RWPE2 (cell line): ENCODE measurements at places on chromosomes 2 and 18.

- DNase-seq = no peak
Observed at GRCh38 chr2:216110620-216111019, 1.5 kb downstream of the XRCC5 start.

DNA sequence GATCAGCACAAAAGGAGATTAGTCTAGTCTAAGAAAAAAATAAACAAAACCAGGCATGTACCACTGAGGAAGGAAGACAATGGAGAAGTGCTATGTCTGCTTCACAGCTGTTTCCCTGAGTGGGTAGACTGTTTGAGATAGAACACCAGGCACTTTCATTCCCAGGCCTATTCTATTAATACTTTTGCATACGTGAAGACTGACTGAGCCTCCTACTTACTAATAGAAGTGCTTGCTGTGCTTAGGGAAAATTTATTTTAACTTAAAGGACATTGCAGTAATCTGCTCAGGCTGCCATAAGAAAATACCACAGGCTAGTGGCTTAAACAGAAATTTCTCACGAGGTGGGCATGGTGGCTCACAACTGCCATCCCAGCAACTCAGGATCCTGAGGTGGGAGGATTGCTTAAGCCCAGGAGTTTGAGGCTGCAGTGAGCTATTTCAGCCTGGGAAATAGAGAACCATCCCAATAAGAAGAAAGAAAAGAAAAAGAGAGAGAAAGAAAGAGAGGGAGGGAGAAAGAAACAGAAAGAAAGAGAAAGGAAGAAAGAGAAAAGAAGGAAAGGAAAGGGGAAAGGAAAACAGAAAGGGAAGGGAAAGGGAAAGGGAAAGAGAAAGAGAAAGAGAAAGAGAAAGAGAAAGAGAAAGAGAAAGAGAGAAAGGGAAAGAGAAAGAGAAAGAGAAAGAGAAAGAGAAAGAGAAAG is 33.0 kb downstream of the CMPK2 start:
- DNase-seq = no peak

GRCh38 chr2:27628767-27629709 is at the start of the genes CCDC121 and GPN1:
Gene CCDC121 (minus strand): TSS chr2:27629012. CDS start chr2:27627799, 1,213 bp downstream.
Gene GPN1 (plus strand): TSS chr2:27629050. CDS start chr2:27629059, 9 bp downstream.
- peak; percentile 92 for DNase-seq

DNA sequence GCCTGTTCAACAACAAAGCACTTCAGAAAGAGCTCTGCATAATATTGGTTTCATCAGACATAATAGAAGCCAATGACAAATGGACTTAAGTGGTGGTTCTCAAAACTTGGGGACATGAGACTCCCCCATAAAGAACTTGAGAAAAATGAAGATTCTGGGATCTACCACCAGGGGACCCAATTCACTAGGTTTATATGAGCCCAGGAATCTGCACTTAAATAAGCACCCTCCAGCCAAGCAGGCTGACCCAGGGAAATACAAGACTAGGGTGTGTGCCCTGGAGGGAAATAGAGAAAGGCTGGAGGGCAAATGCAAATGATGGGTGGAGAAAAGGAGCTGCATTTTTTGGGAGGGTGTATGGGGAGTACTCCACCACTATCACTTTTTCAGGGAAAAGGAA is 52.5 kb downstream of the SATB2 start:
- no peak for DNase-seq

DNA sequence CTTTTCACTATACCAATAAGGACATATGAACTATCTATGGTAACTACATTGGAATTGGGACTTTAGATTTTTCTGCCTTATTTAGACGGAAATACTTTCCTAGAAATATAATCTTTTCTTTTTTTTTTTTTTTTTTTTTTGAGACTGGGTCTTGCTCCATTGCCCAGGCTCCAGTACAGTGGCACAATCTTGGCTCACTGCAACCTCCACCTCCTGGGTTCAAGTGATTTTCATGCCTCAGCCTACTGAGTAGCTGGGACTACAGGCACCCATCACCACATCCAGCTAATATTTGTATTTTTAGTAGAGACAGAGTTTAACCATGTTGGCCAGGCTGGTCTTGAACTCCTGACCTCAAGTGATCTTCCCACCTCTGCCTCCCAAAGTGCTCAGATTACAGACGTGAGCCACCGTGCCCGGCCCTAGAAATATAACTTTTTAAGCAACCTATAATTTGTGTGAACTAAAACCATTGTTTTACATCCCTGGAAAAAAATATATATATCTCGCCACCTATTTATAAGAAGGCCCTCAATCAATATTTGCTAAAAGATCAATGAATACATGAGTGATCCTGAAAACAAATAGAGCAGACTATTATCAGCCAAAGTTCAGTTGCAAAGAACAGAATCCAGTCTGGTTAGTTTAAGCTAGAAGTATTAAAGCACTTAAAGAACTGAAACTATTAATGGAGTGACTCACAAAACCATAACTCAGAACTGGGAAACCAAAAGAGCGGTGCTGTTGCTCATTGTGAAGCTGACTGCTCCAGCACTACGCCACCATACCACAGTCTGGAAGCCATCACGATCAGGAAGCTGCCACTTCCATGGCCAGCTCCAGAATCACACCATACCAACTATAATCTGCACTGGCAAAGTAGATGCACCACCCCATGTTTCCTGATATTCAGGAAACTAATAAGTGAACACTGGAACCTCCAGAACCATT is 8.4 kb upstream of the HNRNPLL start:
- DNase-seq = no peak

DNA sequence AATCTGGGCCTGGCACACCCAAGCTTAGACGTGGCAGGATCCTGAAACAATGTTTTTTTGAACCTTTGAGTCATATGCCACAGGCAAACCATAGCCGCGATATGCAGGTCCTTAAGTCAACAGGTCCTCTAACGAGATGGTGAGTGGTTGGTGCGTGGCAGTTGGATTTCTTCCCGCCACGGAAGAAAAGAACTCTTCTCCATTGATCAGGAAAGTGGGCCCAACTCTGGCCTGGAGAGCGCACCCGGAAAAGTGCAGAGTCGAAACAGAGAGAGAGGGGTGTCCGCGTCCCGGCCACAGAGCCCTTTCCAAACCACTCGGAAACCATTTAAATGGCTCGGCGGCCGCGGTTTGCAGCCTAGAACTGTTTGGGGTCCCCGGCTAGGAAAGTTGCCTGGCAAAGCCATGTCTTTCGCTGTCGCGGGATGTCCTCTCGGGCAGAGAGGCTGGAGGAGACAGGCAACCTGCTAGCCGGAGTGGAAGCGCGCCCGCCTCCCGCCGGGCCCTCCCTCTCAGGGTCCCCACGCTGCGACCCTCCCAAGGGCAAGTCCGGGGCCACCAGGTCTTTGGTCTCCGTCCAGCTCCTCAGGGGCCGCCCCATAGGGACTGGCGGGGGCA is 777 bp downstream of the GALNT3 start:
- peak; percentile 47 for DNase-seq

DNA sequence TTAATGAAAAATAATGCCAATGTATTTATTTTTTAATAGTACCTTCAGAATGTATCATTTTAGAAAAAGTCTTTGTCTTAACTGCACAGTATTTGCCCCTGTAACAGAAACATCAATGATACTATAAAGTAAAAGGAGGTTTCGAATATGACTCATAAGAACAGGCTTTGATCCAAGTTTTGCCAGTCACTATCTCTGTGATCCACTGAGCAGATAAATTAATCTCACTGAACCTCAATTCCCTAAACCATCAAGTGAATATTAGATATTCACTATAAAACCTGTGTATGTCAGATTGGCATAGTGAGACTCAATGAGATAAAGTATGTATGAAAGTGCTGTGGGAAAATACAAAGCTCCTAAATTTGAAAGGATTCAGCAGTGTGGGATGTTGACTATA is 292.1 kb downstream of the EXOC6B start:
- DNase-seq = no peak

DNA sequence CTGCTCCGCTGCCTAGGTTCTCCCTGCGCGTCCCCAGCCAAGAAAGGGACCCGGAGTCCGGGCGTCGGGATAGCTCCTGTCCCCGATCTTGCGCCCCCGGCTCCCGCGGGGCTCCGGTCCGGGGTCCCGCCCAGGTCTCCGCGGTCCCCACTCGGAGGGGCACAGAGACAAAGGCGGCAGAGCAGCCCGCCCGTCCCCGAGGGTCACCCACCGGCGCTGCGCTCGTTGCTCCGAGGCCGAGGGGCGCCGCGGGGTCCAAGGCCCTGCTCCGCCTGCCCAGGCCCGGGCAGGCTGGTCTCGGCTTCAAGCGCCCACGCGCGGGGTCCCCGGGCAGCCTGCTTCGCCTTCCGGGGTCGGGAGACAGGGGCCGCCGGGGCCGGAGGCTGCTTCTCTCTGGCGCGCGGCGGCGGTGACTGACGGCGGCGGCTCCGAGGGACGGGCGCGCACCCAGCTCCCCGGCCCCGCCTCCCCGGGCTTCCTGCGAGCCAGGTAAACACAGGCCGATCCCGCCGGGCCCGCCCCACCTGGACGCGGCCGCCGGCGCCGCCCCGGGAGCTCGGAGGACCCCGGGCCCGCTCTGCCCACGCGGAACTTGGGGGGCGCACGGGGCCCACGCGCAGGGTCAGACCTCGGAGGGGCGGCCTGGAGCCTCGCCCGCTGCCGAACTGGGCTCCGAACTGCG is at the start of gene MBP:
MBP (minus strand) TSS at position 415 of the 682 bp plus-strand sequence. CDS start 27,522 bp downstream, outside the sequence.
- peak; percentile 83 for DNase-seq

- no peak for DNase-seq
Observed at GRCh38 chr2:37670378-37671008, 949 bp downstream of the CDC42EP3 start.

- no peak for DNase-seq
Observed at GRCh38 chr2:125679903-125680302, 976.1 kb upstream of the GYPC start.

- DNase-seq = no peak
Observed at GRCh38 chr2:113098041-113098440, 29.4 kb upstream of the IL1RN start.

DNA sequence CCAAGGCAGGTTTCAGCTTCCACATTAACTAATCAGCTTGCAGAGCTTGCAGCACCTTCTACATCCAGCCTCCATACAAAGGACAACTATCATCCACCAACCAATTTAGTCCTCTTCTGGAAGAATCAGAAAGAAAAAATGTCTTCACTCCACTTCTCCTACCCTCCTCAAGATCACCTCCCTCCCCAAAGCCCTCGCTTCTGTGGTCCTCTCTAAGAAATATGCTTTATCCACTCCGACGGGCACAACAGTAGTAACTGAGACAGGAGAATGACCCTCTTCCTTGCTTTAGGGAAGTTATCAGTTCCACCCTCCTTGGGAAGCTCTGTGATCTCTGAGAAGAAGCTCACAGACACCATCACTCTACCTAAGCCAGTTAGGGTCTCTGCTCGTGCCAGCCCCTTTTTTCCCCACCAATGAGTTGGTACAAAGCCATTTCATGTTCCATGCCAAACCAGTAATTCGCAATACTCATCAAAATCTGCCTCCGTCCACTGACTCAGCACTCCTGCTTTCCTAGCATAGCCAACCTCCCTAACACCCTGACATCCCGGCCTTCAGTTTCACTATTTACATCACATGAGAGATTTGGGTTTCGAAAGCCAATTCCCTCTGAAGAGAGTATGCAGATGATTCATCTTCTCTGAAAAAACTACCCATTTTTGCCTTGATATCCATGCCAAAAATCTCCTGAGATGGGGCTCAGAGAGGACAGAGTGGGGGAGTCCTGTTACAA is 114.1 kb upstream of the PKDCC start:
- no peak for DNase-seq

DNA sequence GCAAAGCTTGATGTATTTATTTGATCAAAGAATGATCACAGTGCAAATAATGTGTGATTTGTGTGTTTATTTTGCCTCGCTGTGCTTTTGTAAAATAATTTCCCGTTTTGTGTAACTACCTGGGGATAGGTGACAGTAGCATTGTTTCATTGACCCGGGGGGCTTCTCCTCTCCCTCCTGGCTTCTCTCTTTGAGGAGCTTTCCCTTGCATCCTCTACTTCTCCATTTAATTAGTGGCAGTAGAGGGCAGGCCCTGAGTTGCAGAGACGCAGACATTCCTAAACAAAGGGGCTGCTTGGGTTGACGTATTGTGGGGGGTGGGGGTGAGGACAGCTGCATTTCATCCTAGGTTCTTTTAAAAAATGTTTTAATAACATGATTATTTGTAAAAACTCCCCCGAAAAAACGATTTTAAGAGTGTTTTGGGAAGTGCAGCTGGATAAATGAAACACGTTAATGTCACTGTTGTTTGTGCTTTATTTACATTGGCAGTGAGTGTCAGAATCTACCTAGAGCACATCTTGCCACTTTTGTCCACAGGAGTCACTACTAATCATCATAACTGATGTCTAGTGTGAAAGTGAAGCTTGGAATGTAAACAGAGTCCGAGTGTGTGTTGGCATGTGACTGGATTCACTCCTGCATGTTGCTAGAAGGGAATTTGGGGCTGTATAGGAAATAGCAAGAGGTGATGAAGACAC is 2.2 kb downstream of the NEDD4L start:
- no peak for DNase-seq

DNA sequence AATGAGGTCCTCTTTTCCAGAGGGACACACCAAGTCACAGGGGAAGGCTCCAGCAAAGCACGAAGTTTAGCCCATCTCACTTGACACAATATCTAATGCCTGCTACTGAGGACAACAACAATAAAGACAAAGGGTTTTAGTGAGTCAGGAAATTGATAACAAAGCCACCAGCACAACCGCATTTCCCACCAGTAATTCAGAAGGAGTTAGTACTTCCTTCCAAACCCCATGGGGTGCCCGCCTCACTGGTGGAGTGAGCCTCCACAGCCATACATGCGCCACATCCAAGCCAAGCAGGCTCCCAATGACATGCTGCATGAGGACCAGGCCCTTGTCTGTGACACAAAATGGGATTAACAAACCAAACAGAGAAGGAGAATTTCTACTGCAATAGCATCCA is 40.1 kb downstream of the MRPL35 start:
- DNase-seq = no peak

GRCh38 chr2:42513252-42513918 is 19.6 kb upstream of the KCNG3 start:
- DNase-seq = no peak

GRCh38 chr2:98708396-98709186 is 22.3 kb downstream of the MGAT4A start:
- DNase-seq = no peak

GRCh38 chr2:28624793-28625701 is 126.6 kb upstream of the PPP1CB start:
- DNase-seq = no peak

DNA sequence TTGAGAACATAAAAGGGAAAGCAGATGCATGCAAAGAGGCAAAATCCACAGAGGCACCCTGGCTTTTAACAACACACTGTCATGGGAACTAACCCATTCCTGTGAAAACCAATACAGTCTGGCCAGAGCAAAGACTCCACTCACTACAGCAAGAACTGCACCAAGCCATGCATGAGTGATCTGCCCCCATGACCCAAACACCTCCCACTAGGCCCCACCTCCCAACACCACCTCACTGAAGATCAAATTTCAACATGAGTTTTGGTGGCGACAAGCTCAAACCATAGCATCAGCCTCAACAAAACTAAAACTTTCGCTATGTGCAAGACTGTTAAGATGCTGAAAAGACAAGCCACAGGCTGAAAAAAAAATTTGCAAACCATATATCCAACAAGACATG is 162.8 kb downstream of the SMAD2 start:
- DNase-seq = no peak

DNA sequence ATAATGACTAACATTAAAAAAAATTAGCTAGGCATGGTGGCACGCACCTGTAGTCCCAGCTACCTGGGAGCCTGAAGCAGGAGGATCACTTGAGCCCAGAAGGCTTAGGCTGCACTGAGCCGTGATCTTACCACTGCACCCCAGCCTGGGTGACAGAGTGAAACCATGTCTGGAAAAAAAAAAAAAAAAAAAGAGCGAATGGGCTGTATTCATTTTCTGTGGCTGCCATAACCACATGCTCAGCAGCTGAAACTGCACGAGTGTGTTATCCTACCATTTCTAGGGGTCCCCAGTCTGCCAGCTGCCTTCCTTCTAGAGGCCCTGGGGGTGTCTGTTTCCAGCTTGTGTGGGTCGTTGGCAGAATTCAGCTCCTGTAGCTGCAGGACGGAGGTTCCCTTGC is 247.8 kb downstream of the EIPR1 start:
- no peak for DNase-seq
